HepG2 (cell line): ENCODE measurements at places on chromosomes 2 and 18. TPM values are rescaled to one million over a fixed set of nuclear protein-coding genes. Genes with fewer than 3 reads are reported as not detected.

DNA sequence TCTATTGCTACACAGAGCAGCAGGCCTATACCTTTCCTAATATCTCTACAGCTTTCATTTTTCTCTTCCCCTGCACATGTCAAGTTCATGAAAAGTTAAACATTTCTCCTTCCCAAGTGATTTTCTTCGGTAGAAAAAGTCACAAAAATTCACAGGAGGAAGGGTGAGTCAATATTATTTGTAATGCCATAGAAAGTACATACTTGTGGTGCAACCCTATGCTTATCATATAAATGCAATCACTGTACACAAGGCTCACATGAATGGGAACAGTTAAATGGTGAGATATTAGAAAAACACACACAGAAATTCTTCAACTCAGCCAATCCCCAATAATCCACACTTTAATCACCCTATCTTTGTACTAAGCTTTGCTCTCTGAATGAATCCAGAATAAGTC is 651.6 kb downstream of the LRRTM4 start:
- DNase-seq = no peak

Gene OTOF
- polyA plus RNA-seq = not detected in 2 replicates

Gene STAMBP
- 45.2 and 49.6 TPM in 2 replicates for polyA plus RNA-seq

GRCh38 chr2:26567534-26567933 is 73.6 kb downstream of the CIB4 start:
- no peak for DNase-seq

GRCh38 chr2:46643951-46644350 is 164.6 kb downstream of the TMEM247 start:
- DNase-seq = no peak
